ENCODE measurements at places on chromosomes 2 and 18. TPM values are rescaled to one million over a fixed set of nuclear protein-coding genes. Genes with fewer than 3 reads are reported as not detected.

Gene ARHGEF33
- total RNA-seq = 0.28 TPM

Gene ARHGAP15
- 80.6 TPM for total RNA-seq

Gene C2orf72
- total RNA-seq = 0.36 TPM

- no peak for DNase-seq
These were observed 35.2 kb downstream of the XRCC5 start for GRCh38 chr2:216144372-216144771.

DNA sequence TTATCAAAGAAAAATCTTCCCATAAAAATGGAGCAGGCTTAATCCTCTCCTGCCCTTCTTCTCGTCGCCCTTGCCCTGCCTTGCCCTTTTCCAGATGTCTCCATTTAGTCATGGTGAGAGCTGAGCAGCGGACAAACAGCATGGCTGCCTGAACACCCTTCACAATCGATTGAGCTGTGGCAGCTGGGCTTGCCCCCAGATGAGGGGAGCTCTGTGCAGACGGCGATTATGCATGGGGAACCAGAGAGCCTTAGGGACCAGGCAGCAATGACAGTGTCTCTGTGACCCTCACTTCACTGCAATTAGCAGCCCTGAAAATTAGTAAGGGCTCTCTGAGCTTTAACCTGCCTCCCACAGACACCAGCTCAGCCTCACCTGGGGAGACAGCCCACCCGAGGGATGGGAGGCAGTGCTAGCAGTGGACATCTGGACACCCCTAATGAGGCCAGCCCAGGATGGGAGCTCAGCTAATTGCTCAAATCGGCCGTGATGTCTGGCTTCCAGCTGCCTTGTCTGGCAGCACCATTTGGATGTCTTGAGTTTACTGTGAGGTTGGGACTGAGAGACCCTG, 365.7 kb downstream of the TNS1 start:
- DNase-seq = no peak

Gene ANKRD30B
- not detected for total RNA-seq

DNA sequence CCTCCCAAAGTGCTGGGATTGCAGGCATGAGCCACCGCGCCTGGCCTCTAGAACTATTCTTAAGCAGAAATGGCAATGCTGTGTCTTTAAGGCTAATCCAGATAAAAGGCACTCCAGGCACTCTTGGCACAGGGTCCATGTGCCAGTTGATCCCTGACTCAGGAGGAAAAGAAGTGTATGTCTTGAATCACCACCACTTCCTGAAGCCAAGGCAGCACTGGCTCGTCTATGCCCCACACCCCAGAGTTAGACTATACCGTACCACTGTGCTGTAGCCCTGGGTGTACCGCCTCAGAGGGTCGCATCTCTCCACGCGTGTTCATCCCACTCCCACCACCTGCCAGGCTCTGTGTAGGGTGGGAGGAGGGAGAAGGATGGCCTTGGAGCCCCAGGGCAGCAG, 9.0 kb downstream of the TNFRSF11A start:
- DNase-seq = no peak

GRCh38 chr2:100875516-100876230, 55.7 kb downstream of the NPAS2 start:
- no peak for DNase-seq

GRCh38 chr18:27540111-27540510, 355.0 kb upstream of the CHST9 start:
- DNase-seq = no peak

GRCh38 chr2:145657265-145657664, 1137.3 kb upstream of the ZEB2 start:
- DNase-seq = no peak

GRCh38 chr2:118010473-118010872, 3.4 kb downstream of the CCDC93 start:
- DNase-seq = no peak

- peak; percentile 93 for DNase-seq
These were observed at the start of gene CNPPD1 for GRCh38 chr2:219176818-219177551. TSS of gene CNPPD1 (minus strand) at chr2:219176925. CDS start at chr2:219176828, 97 bp downstream.

Gene TMEM169
- total RNA-seq = 1.9 TPM

DNA sequence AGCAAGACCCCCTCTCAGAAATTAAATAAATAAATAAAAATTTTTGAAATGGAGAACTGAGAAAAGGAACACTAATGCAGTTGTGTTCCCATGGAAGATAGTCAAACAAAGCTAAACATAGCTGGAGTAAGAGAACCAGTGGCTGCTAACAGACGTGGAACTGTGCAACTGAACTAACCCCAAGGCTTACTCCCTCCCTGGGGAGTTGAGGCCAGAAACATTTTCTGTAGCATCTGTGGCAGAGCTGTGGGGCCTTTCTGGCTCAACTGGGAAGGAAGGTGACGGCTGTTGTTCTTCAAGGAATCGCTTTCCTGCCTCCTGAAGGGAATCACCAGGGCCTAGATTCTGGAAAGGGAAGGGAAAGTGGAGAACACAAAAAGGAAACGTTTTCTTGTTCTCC, 53.9 kb upstream of the B3GNT2 start:
- DNase-seq = no peak

- DNase-seq = no peak
These were observed 574.2 kb downstream of the DCC start for GRCh38 chr18:52914148-52914547.

Gene ADCYAP1
- total RNA-seq = 0.31 TPM

Gene TRAPPC12
- total RNA-seq = 155 TPM

Gene CLEC4F
- 8.9 TPM for total RNA-seq

GRCh38 chr2:37767959-37768925, 96.8 kb upstream of the CDC42EP3 start:
- no peak for DNase-seq

DNA sequence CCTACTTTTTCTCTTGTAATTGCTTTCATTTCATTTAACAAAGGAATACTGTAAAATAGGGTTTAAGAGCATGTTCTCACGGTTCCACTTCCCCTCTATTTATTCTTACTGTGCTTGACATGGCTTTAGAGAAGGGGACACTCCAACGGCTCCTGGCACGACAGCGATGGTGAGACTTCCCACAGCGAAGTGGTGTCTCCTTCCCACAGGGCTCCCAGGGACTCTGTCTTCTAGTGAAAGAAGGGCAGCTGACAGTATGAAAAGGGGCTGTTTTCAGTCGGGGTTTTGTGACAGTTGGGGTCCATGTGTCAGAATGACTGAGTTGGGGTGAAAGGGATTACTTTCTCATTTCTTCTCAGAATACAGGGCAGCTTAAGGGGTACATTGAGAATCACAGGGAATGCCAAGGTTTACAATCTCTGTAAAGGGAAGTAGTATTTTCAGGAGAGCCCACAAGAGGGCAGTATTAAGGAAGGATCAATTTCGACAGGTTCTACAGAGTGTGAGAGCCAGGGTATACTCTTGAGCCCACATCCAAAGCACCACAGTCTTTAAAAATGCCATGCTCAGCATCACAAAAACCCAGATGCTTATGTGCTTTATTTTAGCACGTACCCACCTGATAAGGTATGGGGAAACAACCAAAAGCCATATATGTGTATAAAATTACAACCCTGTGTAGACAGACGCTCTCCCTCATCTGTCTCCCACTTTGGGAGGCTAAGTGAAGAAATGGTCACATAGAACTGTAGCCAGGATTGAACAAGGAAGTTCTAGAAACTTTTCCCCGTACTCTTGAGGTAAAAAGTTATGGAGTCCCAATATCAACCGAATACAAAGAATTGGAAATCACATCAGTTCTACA, 31.3 kb upstream of the RAPGEF4 start:
- no peak for DNase-seq

Measured in natural killer cell treated with Interleukin-12 subunit alpha and Interleukin-12 subunit beta and Interleukin-15 and Interleukin-18, amount 100 ng/mL, for 72 hours (primary cell).